ENCODE measurements at places on chromosomes 11 and 22. TPM values are rescaled to one million over a fixed set of nuclear protein-coding genes. Genes with fewer than 3 reads are reported as not detected.

The CATSPER1 gene
- not detected for total RNA-seq

The LRRC74B gene
- total RNA-seq: 0.30 TPM

The DTX4 gene
- total RNA-seq: 32.3 TPM

The GSTT2B gene
- total RNA-seq: 6.3 TPM

The FREY1 gene
- 1.1 TPM for total RNA-seq

The CDC42EP1 gene
- 28.3 TPM for total RNA-seq

The MRPL16 gene
- 35.3 TPM for total RNA-seq

The ASRGL1 gene
- total RNA-seq: 113 TPM

The DEFB131B gene
- not detected for total RNA-seq

The FAM181B gene
- total RNA-seq: 18.9 TPM

The C11orf91 gene
- total RNA-seq: not detected

The OR4X2 gene
- total RNA-seq: not detected

The OR52I2 gene
- total RNA-seq: not detected

The LUZP2 gene
- 10.3 TPM for total RNA-seq

All from dorsolateral prefrontal cortex (tissue), 122 donors.